ENCODE measurements at places on chromosomes 6 and 20. TPM values are rescaled to one million over a fixed set of nuclear protein-coding genes. Genes with fewer than 3 reads are reported as not detected.

GRCh38 chr20:61256365-61256764 is 4.3 kb downstream of the CDH4 start:
- no peak overlapping the region for H3K27ac ChIP-seq
- H3K4me3 ChIP-seq: no peak overlapping the region
- no peaks in the 10 kb centered on the region for H3K36me3 ChIP-seq
- H3K4me1 ChIP-seq: peaks cover 1% of the 10 kb centered on the region

- peak overlapping the region; percentile 38 for H3K4me3 ChIP-seq
- peaks cover 35% of the 10 kb centered on the region for H3K4me1 ChIP-seq
- no peak overlapping the region for H3K27ac ChIP-seq
- no peaks in the 10 kb centered on the region for H3K36me3 ChIP-seq
- no peak for DNase-seq
- peaks cover 52% of the 10 kb centered on the region for H3K27me3 ChIP-seq
These were observed 1.4 kb upstream of the INSM1 start for GRCh38 chr20:20366551-20366875.

DNA sequence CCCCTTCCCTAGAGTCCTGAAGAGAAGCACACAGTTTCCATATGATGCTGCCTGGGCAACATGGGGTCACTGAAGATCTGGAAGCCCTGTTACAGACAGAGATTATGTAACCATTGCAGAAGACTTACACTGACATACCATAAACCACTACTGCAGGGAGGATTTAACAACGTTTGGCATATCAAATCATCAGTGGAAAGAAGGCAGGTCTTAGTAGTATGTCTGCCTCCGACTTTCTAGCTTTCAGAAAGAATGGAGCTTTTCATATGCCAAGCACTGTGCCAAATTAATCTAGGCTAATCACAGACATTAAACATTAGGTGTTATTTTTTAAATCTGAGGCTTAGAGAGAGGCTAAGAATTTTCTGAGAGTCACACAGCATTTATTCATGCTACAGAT is 144.3 kb downstream of the ADGRB3 start:
- no peak overlapping the region for H3K27ac ChIP-seq
- H3K36me3 ChIP-seq: no peaks in the 10 kb centered on the region
- DNase-seq: no peak
- no peaks in the 10 kb centered on the region for H3K4me1 ChIP-seq
- H3K27me3 ChIP-seq: no peaks in the 10 kb centered on the region

GRCh38 chr20:13119583-13119982 is 101.5 kb upstream of the ISM1 start:
- peaks cover 6% of the 10 kb centered on the region for H3K27me3 ChIP-seq
- H3K4me1 ChIP-seq: no peaks in the 10 kb centered on the region
- no peaks in the 10 kb centered on the region for H3K36me3 ChIP-seq
- no peak overlapping the region for H3K4me3 ChIP-seq
- no peak overlapping the region for H3K27ac ChIP-seq

The LIN28B gene
- not detected for total RNA-seq

GRCh38 chr6:91132461-91132860 is 545.6 kb upstream of the MAP3K7 start:
- DNase-seq: no peak
- no peak overlapping the region for H3K27ac ChIP-seq
- no peaks in the 10 kb centered on the region for H3K4me1 ChIP-seq
- H3K4me3 ChIP-seq: no peak overlapping the region
- H3K27me3 ChIP-seq: no peaks in the 10 kb centered on the region

DNA sequence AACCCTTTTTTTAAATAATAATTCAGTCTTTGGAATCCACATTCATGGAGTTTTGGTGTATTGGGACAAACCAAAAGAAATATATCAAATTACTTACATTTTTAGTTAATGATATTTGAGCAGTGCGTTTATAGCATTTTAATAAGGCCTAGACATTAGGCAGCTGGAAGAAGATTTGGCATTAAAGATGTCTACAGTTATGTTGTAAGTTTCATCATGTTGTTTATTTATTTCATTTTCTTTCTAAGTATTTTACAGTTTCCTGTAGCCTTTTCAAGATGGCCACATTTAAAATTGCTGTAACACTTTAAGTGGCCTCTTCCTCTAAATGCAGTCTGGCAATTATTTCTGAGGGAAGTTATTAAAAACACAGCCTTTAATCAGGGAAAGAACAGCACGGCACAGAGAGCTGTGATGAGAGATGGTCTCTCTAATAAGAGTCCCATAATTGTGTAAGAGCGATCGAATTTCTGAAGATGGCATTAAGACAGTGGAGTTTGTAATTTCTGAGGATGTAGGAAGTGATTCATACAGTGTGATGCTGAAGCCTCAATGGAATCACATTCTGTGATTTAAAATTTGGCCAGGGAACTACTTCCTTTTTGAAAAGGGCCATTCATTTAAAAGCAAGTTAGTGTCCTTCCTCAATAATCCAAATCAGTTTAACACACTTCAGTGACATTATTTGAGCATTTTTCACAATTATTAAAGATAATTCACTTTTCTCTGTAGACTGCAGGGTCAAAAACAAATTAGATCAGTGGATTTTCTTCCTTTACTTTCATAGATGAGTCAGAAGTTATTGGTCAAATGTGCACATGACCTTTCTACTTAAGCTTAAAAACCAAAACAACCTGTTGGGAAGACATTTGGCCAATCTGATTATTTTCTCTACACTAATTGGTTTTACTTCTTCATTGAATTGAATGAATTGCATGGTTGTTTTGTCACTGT is 52.4 kb upstream of the EDN3 start:
- no peaks in the 10 kb centered on the region for H3K27me3 ChIP-seq
- H3K4me3 ChIP-seq: no peak overlapping the region
- H3K36me3 ChIP-seq: peaks cover 42% of the 10 kb centered on the region
- H3K27ac ChIP-seq: no peak overlapping the region
- DNase-seq: no peak
- peaks cover 4% of the 10 kb centered on the region for H3K4me1 ChIP-seq

DNA sequence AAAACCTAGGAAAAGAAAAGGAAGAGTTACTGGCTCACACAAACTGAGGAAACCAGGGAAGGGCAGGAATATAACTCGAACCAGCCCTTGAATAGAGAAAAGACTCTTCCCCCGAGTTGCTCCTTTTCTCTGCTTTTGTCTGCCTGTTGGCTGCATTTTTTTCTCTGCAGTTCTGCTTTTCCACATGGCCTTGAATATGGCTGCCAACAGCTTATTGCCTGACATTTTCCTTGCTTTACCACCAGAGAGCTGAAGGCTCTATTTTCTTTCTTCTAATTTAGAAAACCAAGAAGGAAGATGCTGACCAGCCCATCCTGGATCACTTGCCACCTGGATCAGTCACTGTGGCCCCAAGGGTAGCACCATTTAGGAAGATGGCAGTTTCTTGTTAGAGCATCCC is 164.8 kb upstream of the MAN1A1 start:
- H3K4me3 ChIP-seq: no peak overlapping the region
- H3K36me3 ChIP-seq: no peaks in the 10 kb centered on the region
- no peaks in the 10 kb centered on the region for H3K4me1 ChIP-seq
- no peak overlapping the region for H3K27ac ChIP-seq
- H3K27me3 ChIP-seq: no peaks in the 10 kb centered on the region

The SLC35D3 gene
- not detected for total RNA-seq

DNA sequence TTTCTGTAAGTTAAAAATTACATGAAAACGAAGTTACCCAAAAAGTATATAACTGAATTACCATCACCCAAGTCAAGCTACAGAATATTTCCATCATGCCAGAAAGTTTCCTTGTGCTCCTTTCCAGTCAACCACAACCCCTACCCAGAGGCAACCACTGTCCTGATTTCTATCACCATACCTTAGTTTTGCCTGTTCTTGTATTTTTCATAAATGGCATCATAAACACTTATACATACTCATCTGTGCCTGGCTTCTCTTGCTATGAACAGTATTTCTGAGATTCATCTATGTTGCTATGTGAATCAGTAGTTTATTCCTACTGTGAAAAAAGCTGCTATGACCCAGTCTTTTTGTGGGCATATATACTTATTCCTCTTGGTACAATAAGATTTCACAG is 7.4 kb downstream of the FKBP5 start:
- H3K27ac ChIP-seq: no peak overlapping the region
- H3K4me3 ChIP-seq: no peak overlapping the region
- no peaks in the 10 kb centered on the region for H3K36me3 ChIP-seq
- DNase-seq: no peak
- H3K27me3 ChIP-seq: no peaks in the 10 kb centered on the region

The KCNQ2 gene
- not detected for total RNA-seq

GRCh38 chr6:298233-299103 is 6.2 kb downstream of the DUSP22 start:
- H3K27ac ChIP-seq: no peak overlapping the region
- H3K4me3 ChIP-seq: no peak overlapping the region
- peaks cover 1% of the 10 kb centered on the region for H3K36me3 ChIP-seq
- peaks cover 5% of the 10 kb centered on the region for H3K4me1 ChIP-seq
- H3K27me3 ChIP-seq: no peaks in the 10 kb centered on the region
- no peak for DNase-seq

GRCh38 chr20:38392356-38392755 is 42.8 kb downstream of the SNHG17 start:
- no peaks in the 10 kb centered on the region for H3K4me1 ChIP-seq
- H3K27ac ChIP-seq: no peak overlapping the region
- no peak overlapping the region for H3K4me3 ChIP-seq
- H3K27me3 ChIP-seq: peaks cover 9% of the 10 kb centered on the region
- H3K36me3 ChIP-seq: no peaks in the 10 kb centered on the region

DNA sequence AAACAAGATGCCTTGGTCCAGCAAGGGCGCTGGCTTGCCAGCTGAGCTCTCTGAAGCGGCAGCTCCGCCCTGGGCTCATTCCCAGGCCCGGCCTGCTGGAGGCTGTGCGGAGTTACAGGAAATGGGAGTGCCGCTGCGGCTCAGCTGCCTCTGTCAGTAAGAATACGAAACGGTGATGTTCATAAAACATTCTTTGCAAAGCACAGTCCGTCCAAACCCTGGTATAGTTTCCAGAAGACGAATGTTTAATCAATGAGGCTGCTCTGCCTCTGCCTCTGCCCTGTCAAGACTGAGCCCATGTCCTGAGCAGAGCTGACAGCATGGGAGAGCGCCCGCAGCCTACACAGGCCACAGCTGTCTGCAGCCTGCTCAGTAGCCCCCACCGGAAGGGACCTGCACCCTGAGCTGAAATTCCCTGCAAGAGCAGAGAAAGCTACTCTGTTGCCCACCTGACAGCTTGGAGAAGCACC is 153.3 kb upstream of the SNX9 start:
- no peak overlapping the region for H3K27ac ChIP-seq
- no peaks in the 10 kb centered on the region for H3K27me3 ChIP-seq
- H3K4me3 ChIP-seq: no peak overlapping the region
- DNase-seq: no peak

The LGSN gene
- not detected for total RNA-seq

- no peaks in the 10 kb centered on the region for H3K27me3 ChIP-seq
- no peak overlapping the region for H3K27ac ChIP-seq
- no peaks in the 10 kb centered on the region for H3K36me3 ChIP-seq
- no peak overlapping the region for H3K4me3 ChIP-seq
These were observed 1061.7 kb downstream of the KIF16B start for GRCh38 chr20:15511551-15511950.

GRCh38 chr20:21100578-21101452 is 5.3 kb downstream of the LINC00237 start:
- H3K4me1 ChIP-seq: peaks cover 36% of the 10 kb centered on the region
- H3K27ac ChIP-seq: peak overlapping the region; percentile 83
- no peaks in the 10 kb centered on the region for H3K36me3 ChIP-seq
- peak overlapping the region; percentile 88 for H3K4me3 ChIP-seq

GRCh38 chr6:42429042-42429585 is 22.6 kb downstream of the TRERF1 start:
- H3K4me3 ChIP-seq: no peak overlapping the region
- no peak for DNase-seq
- H3K4me1 ChIP-seq: peaks cover 15% of the 10 kb centered on the region
- peaks cover 9% of the 10 kb centered on the region for H3K36me3 ChIP-seq
- no peaks in the 10 kb centered on the region for H3K27me3 ChIP-seq

The KCNG1 gene
- total RNA-seq: 7.4 TPM

The NRSN1 gene
- not detected for total RNA-seq

GRCh38 chr6:7051780-7052442 is 55.9 kb upstream of the RREB1 start:
- no peaks in the 10 kb centered on the region for H3K27me3 ChIP-seq
- DNase-seq: peak; percentile 61
- H3K4me1 ChIP-seq: peaks cover 40% of the 10 kb centered on the region
- H3K36me3 ChIP-seq: no peaks in the 10 kb centered on the region

The PPIL6 gene
- 0.73 TPM for total RNA-seq

DNA sequence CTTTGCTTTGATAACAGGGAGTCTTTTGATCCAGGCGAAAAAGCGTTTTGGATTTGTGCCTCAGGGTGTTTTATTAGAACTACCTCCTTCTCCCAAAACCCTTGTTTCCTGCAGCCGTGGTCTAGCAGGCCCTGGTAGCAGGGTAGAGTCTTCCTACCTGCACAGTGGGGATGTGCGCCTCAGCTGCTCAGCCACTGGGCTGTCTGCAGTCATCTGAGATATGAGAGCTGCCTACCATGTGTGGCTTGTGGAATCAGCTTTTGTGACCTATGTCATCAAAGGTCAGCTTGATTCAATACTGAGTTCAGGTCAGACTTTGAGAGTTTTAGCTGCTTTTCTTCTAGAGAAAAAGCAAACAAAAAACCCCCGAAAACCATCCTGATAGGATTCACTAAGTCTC is 279.5 kb downstream of the CLIC5 start:
- H3K36me3 ChIP-seq: no peaks in the 10 kb centered on the region
- DNase-seq: no peak
- H3K4me3 ChIP-seq: no peak overlapping the region
- peaks cover 1% of the 10 kb centered on the region for H3K27me3 ChIP-seq
- H3K4me1 ChIP-seq: peaks cover 12% of the 10 kb centered on the region

DNA sequence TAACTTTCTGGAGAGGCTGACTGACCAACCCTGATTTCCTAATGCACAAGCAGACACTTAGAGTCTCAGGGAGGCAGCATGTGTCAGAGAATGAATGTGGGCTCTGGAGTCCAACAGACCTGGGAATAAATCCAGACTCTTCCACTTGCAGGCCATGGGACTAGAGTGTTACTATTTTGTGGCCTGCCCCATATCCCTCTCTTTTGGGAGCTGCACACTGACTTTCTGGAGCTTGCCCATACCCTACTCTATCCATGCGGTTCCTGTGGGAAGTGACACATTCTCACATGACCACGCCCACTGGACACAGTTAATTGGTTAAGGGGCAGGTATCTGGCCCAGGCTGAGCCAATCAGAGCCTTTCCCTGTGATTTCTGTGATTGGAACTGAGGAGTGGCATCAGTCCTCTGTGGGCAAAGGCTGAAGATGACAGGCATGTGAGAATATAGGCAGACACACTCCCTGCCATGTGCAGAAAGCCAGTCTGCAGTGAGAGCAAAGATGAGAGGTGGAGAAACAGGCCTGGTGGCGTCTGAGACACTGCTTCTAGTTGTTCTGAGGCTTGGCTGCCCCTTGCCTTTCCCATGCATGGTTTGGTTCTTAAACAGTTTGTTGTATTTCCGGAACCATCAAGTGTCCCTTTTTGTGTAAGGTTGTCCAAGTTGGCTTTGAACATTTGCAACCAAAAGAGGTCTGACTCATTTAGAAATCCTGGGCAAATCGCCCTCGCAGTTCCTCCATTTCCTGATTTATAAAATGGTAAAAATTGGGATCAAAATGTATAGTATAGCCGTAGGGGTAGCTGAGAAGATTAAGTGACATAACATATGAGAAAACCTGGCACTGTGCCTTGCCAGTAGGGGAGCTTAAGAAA is 125.6 kb downstream of the CDC5L start:
- no peaks in the 10 kb centered on the region for H3K36me3 ChIP-seq
- no peak overlapping the region for H3K27ac ChIP-seq
- H3K27me3 ChIP-seq: peaks cover 2% of the 10 kb centered on the region
- DNase-seq: no peak
- no peak overlapping the region for H3K4me3 ChIP-seq

- H3K36me3 ChIP-seq: no peaks in the 10 kb centered on the region
These were observed 3.5 kb downstream of the C6orf132 start for GRCh38 chr6:42138630-42139619.
